Stimulated activated CD4-positive, alpha-beta T cell treated with anti-CD3 and anti-CD28 coated beads, Interleukin-1b, Interleukin-23, amount 100 ng/mL, for 48 hours (primary cell): ENCODE measurements at places on chromosomes 12 and 14.

GRCh38 chr12:44118946-44119345, 283.1 kb downstream of the TMEM117 start:
- no peak for DNase-seq

GRCh38 chr12:9795945-9796344, 31.3 kb upstream of the KLRF1 start:
- no peak for DNase-seq

- no peak for DNase-seq
Measured at GRCh38 chr14:101174522-101174838, 271.0 kb upstream of the RTL1 start.

DNA sequence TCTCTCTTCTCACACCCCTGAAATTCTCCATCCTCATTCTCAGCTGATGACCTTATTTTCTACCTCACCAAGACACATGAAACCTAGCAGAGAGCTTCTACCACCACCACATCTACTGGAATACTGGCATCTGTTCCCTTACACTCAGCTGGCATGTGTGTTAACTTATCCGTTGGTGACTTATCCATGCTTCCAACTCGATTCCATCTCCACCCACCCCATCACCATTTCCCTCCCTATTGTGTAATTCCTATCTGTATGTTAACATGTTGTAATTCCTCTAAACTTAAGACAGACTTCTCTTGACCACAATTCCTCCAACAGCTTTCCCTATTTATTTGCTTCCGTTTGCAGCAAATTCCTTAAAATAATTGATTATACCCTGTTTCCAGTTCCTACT, 15.4 kb downstream of the C1S start:
- DNase-seq, result no peak

DNA sequence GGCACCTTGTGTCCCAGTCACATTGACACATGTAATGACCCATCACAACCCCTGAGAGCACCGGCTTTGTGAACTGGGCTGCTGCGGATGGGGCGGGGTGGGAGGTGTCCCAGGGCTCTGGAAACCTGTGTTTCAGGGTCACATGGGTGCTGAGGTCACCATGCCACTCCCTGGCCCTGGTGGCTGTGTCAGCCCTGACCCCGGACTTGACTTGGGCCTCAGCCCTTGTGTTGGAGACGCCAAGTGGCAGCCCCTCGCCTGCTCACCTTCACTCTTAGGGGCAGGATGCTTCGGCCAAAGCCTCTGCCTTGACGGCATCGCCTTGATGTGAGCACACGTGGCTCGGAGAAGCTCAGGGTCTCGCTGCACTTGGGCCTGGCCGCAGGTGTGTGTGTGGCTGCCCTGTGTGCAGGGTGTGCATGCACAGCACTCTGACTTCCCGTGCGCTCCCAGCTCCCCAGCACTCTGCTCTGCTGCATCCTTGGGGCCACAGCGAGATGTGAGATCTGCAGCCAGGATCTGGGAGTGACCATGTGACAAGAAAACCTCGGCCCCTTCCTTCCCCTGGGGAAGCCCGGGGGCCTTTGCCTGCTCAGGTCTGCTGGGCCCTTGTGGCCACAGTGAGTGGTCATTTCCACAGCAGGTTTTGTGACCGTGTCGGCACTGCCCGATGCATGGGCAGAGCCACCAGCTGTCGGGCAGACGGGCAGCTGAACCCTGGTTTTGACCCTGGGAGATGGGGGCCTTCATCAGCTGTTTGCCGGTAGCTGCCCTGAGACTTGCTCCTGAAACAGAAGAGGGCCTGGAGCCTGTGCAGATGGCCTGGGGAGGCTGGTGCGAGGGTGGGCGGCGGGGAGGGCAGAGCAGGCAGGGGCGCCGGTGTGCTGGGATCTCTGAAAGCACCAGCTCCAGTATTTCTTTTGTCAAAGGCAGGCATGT, 167.4 kb downstream of the KIF26A start:
- no peak for DNase-seq

- DNase-seq, result no peak
Measured at GRCh38 chr12:70271025-70271424, 27.8 kb downstream of the CNOT2 start.

- DNase-seq, result peak; percentile 62
Measured at GRCh38 chr12:7806863-7807487, 17.8 kb downstream of the NANOG start.

DNA sequence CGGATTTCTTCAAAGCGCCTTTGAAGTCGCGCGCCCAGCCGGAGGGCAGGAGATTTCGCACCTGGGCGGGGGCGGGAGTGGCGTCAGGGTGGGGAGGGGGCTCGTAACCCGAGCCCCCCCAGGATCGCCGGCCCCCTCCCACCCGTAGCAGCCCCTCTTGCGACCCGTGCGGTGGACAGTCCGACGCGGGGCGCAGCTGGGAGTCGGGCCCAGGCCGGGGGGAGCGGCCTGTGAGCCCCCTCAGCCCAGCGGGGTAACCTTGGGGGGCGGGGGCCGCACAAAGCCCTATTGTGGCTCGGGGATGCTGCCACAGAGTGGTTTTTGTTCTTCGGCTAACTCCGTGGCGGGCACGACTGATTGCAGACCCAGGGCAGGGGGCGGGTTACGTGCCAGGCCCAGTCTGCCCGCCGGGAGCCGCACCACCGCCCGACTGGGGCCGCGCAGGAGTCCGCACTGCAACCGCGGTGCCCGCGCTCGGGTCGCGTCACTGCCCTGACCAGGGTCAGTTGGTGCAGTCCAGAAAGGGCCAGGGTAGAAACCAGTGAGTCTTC, 4.2 kb upstream of the AAAS start:
- DNase-seq, result peak; percentile 31

GRCh38 chr12:6765634-6766581, at the start of gene PTMS:
Gene PTMS (plus strand): TSS chr12:6766363. CDS start chr12:6766706, 343 bp downstream.
- DNase-seq, result no peak

DNA sequence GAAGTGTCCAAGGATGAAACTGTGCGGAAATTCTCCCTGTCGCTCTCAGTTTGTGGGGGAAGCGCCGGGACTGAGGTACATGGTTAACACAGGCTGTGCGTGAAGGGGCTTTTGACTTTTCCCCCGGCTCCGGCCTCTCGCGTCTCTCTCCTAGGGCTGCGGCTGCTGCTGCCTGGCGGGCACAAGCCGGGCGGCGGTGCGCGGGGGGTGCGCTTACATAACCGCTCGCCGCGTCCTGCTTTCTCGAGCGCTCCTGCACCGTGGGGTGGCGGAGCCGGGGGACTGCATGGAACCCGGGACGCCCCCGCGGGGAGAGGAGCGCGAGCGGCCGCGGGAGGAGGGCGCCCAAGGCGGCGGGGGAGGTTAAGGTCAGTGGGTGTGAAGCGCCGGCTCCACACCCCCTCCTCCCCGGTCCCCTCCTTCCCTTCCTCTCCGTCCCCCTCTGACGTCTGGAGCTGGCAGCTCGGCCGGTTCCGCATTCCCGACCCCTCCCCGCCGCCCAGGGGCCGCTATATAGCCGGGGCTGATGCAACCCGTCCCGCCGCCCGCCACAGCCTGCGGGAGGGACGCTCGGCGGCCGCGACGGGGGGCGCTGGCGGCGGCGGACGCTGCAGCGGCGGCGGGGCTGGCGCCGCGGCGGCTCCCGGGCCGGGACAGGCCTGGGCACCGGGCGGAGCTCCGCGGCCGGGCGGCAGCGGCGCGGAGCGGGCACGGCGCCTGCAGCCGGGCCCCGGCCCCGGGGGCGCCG, at the start of gene JDP2:
TSS of gene JDP2 (plus strand) at position 541 of the 748 bp plus-strand sequence. CDS start 9,899 bp downstream, outside the sequence.
- DNase-seq, result peak; percentile 26

- no peak for DNase-seq
Measured at GRCh38 chr14:88547386-88547780, 7.4 kb downstream of the PTPN21 start.

GRCh38 chr12:102702447-102703114, 214.5 kb downstream of the PAH start:
- peak; percentile 7 for DNase-seq

DNA sequence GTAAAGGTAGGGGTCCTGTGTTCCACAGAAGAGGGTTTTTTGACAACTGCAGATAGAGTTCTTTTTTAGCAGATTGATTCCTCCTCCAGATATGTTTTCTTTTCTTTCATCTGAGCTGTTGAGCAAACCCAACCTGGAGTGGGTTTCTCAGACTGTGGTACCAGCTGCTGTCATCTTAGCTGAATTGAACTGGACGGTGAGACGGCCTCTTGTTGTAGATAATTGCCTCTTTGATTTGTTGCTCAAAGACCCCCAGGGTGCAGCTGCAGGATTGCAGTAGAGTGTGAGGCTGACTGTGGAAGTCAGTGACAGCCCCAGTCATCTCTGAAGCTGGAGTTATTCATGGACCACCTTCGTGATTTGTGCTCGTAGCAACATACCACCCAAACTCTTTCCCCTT, 317.7 kb downstream of the AACS start:
- DNase-seq, result no peak

- peak; percentile 90 for DNase-seq
Measured at GRCh38 chr12:54214553-54215406, 26.0 kb upstream of the SMUG1 start.

GRCh38 chr12:121096199-121096798, 36.4 kb upstream of the P2RX7 start:
- DNase-seq, result no peak

GRCh38 chr14:55327179-55327578, 56.0 kb downstream of the FBXO34 start:
- DNase-seq, result no peak

- DNase-seq, result no peak
Measured at GRCh38 chr14:65501328-65501727, 88.8 kb downstream of the FUT8 start.

GRCh38 chr14:39315859-39316444, 82.2 kb downstream of the MIA2 start:
- no peak for DNase-seq

DNA sequence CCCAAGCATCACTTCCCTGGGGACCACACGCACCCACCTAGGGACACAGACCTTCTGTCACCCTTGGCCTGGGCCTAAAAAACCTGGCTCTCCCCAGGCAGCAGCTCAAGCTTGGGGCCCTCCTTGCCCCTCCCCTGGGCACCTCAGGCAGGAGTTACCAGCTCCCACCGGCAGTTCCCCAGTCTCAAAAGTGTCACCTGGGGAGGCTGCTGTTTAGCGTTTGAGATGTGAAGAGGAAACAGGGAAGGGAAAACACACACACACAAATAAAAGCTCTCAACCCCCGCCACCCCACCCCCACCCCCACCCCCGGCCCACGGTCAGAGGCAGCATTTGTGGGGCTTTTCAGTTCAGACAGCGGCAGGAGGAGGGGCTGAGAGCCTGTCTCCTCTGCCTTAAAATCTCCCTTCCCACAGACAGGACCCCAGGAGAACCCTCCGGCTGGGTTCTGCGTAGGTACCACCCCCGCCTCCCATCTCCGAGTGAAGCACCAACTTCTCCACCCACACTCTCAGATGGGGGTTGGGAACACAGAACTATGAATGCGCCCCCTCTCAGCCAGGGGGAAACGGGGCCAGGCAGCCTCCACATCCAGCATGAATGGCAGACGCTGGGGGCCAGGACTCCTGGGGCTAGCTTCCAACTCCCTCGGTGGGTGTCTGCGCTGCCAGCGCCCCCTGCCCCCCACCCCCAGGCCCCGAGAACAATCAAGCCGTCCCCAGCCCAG, 3.0 kb downstream of the NCOR2 start:
- DNase-seq, result no peak

- DNase-seq, result no peak
Measured at GRCh38 chr14:81125536-81125935, 95.2 kb downstream of the GTF2A1 start.

DNA sequence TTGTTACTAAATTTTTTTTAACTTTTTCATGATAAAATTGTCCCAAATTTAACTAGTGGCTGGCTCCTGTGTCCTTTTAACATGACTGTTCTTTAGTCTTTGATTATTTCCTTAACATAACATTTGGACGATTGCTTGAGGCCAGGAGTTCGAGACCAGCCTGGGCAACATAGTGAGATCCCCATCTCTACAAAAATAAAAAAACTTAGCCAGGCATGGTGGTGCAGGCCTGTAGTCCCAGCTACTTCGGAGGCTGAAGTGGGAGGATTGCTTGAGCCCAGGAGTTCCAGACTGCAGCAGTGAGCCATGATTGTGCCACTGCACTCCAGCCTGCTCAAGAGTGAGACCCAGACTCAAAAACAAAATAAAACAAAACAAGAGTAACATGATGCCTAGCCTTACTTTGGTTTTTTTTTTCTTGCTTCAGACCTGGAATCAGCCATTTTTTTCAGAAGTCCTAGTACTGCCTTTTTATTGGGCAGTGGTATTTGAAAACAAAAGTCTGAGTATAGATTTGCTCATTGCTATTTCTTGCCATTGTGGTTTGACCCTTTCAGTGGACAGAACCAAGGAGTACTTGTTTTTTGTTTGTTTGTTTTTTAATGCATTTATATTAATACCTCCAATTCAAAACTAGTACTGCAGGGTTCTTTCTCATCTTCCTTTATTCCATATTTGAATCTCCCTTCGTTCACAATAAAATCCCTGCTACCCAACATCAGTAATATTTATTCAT, 4.8 kb downstream of the TOGARAM1 start:
- no peak for DNase-seq

DNA sequence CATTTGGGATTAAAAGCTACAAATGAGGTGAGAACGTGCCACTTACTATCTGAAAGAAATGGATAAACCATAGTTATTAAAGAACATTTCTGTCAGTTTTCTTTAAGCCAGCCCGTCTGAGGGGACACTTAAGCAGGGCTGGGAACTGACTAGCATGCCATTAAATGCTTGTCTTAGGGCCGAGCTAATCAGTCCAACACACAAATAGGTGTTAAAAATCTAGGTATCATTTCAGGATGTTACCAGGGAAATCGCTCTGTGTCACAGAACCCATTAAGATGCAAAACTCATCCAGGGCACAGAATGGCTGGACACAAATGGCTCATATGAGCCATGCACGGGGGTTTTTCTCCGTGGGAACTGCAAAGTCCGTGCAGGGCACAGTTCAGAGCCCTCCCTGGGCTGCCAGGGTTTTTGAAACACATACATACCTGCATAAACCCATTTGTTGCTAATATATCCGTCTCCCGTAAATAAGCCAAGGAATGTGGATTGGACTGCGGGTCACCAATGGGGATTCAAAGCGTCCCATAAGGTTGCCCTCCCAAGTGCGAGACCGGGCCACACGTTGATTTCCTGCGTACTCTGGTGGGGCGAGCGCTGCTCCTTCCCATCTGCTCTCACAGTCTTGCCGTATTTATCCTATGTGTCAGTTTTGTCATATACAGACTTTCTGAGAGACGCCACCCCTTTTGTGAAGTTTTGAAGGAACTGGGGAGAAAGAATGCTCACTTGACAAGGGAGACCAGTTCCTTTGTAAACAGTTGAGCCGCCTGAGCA, 5.4 kb upstream of the GSC start:
- DNase-seq, result no peak

DNA sequence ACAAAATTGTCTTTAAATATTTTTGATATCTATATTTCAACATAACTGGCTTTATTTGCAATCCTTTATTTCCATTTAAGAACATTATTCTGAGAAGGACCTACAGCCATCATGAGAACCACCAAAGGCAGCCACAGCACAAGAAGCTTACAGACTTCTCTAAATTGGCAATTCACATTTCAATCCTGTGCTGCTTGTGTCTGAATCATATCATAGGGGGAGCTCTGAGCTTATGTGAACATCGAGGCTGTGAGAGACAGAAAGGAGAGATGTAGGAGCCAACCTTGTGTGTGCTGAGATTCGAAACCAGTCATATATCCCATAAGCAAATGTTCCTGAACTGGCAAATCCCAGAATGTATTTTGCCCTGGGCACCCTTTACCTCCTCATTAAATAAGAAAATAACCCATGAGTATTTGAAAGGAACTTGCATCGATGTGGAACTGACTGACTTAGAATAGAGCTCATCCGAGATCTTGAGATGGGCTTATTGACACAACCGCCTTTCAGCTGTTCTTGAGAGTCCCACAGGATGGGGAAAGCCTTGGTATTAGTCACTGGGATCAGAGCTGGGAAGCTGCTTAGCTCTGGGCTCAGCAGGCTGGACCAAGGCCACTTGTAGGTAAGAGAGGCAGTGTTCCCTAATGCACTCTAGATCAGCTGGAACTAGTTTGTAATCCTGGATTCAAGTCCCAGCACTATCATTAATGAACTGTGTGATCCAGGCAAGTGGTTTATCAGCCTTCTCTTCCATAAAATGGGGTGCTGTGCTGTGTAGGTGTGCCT, 329.8 kb downstream of the CACNA1C start:
- no peak for DNase-seq
